Stimulated activated CD8-positive, alpha-beta memory T cell treated with anti-CD3 and anti-CD28 coated beads, Interleukin-7, amount 100 ng/mL, for 1 hour (primary cell): ENCODE measurements at places on chromosomes 5 and 9.

- DNase-seq: no peak
Measured at GRCh38 chr9:122425087-122425486, 52.6 kb downstream of the OR1J1 start.

- DNase-seq: no peak
Measured at GRCh38 chr9:88898039-88898720, 93.1 kb upstream of the S1PR3 start.

DNA sequence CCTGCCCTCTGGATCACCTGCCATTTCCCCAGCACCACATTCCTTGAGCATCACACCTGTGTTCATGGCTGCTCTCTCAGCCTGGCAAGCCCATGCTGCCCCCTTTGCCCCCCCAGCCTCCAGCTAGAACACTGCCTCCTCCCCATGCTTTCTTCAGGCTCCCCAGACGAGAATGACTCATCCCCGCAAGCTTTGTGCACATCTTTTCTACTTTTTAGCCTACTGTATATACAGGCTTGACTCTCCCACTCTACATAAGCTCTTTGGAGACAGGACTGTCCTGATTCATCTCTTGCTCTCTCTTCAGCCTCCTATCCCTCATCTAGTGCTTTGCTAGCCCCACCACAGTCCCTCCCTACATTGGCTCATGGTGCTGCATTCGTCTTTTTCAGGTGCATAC, 19.9 kb upstream of the GLIPR2 start:
- DNase-seq: no peak

GRCh38 chr5:172903790-172904189, 55.4 kb upstream of the RPL26L1 start:
- DNase-seq: no peak

DNA sequence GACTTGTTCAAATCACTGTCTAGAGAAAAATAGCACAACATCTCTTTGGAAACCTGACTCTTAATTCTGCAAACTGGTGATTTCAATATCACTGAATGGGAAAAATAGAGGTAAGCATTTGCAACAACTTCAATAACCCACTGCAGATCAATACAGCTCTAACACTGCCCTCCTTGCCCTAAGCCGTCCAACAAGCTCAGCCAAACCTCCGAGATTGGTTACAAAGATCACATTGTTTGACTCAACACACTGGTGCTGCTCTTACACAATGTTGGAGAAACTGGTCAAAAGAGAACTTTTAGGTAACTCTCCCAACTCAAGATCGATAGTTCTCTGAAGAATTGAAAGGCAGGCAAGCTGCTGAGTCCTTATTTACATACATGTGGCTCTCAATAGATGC, 150.4 kb downstream of the SPOCK1 start:
- DNase-seq: no peak

GRCh38 chr9:91818647-91819403, 131.2 kb downstream of the ROR2 start:
- DNase-seq: no peak

DNA sequence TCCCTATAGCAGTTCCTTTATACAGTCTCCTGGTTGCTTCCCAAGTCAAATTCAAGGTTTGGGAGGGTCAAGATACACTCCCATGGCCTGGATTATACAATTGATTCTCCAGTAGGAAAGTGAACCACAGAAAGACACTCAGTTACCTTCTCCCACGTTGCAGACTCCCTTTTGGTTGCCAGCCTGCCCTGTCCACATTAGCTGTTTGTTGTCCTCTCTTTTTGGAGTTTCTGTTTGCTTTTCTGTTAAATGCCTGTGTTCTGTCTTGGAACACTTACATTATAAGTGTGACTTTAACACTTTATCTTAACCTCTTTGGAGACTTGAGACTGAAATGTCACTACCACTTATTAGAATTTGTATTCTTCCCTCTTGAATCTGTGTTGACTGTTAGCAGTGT, 30.3 kb downstream of the COMMD10 start:
- DNase-seq: no peak

DNA sequence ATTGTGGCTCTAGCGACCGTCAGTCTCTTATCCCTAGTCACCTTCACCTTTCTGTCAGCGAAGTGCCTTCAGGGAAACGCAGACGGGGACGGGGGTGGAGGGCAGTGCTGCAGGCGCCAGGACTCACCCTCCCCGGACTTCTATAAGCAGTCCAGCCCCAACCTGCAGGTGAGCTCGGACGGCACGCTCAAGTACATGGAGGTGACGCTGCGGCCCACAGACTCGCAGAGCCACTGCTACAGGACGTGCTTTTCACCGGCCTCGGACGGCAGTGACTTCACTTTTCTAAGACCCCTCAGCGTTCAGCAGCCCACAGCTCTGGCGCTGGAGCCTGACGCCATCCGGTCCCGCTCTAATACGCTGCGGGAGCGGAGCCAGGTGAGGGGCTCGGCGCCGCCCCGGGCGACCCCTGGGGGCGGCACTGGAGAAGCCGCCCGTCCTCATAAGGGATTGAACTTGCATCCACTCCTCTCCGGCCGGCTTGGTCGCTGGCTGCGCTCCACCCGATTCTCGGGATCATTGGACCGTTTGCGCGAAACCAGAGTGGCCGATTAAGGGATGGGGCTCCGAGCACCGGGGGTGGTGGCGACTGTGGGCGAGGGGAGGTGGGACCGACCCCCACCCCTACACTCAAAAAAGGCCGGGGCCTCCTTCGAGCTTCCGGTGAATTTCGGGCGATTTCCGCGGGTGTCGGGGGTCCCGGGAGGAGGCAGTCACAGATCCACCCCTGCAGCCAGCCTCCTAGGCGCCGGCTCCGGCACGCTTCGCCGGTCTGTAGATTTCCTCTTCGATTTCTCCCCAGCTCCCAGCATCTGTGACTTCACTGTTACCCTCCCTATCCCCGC, 2.7 kb downstream of the PCDHGC5 start:
- no peak for DNase-seq

DNA sequence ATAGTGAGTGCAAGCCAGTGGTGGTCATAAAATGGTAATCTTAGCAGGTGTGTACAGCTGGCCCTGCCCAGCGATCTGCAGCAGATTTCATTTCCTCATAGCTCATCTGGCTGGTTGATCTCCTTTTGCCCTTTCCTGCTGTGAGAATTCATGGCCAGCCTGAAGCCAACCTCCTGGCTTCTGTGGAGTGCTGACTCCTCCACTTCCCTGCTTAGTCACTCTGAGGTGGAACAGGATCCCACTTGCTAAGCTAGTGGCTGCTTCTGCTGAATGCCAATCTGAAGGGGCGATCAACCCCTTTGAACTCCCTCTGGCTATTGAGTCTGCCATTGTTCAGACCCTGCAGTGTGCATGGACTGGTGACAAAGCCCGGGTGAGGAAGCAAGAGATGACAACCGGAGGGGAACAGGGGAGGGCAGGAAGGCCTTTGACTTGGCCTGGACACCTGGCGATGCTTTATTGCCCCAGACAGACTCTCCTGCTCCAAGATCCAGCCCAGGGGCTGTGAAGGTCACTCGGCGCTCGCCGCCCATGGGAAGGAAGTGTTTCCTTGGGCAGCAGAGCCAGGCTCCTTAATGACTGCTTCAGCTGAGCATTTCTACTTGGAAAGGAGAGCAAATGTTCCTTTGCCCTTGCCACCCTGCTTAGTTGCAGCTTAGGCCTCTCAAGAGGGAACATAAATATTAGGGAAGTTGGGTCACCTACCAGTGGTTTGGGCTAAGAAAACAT, 341.1 kb downstream of the ZSWIM6 start:
- no peak for DNase-seq

GRCh38 chr9:86202338-86202882, 57.0 kb downstream of the C9orf153 start:
- DNase-seq: no peak

DNA sequence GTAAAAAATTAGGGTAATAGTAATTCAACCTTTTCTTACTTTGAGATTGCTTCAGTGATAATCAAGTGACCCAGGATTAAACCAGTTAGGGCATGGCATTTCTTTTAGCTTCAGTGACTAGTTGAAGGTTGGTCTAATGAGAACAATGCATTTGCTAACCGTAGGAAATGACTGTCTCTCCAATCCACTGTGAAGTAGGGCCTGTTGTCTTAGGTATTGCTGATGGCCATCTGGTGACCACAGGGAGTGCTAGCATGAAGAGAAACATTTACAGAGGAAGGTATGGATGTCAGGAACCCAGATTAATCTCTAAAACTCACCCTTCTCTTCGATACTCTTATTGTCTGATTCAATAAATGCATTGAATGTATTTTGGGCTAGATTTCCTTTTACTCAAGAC, 535.9 kb upstream of the SEMA6A start:
- DNase-seq: no peak

- no peak for DNase-seq
Measured at GRCh38 chr9:129328355-129329042, 150.4 kb upstream of the IER5L start.
